HFFc6 (cell line): ENCODE measurements at places on chromosomes 12 and 14.

DNA sequence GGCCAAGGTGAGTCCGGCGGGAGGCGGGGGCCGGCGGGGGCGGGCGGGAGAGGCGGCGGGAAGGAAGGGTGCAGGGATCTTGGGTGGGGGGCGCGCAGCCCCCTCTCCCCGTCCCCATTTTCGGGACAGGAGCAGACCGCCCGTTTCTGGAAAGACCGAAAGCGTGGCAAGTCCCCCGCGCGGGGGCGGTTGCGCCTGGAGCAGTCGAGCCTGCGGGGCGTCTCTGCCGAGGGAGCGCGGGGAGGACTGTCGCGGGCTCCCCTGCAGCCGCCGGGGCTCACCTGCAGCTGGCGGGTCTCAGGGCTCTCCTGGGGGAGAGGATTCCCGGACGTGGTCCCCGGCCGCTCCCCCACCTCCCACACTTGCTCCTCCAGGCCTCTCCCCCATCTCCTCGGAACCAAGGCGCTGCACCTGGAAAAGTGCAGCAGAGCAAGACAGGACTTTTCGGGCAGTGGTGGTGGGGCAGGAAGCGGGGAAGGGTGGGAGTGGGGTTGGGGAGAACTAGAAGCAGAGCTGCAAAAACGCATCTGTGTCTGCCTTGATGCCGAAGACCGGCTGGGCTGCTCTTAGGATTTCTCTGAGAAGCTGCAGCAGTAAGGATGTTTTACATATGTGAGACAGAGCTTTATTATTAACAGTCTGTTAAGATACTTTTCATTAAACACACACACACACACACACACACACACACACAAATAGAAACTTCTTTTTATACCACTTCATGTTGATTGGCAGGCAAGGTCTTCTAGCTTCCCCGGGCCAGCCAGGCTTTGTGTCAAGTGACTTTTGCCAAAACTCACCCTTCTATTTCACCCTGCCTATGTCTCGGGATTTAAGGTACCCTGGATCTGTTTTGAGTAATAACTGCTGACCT is 677 bp downstream of the C12orf75 start:
- DNase-seq: peak; percentile 11

DNA sequence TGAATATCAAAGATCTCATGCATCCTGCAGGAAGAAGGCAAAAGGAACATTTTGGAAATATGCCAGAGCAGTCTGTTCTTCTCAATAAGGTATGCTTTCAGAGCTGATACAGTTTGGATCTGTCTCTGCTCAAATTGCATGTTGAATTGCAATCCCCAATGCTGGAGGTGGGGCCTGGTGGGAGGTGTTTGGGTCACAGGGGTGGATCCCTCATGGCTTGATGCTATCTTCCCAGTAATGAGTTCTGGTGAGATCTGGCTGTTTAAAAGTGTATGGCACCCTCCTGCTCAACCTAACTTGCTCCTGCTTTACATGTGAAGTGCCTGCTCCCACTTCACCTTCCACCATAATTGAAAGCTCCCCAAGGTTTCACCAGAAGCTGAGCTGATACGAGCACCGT is 76.6 kb downstream of the RIN3 start:
- no peak for DNase-seq

DNA sequence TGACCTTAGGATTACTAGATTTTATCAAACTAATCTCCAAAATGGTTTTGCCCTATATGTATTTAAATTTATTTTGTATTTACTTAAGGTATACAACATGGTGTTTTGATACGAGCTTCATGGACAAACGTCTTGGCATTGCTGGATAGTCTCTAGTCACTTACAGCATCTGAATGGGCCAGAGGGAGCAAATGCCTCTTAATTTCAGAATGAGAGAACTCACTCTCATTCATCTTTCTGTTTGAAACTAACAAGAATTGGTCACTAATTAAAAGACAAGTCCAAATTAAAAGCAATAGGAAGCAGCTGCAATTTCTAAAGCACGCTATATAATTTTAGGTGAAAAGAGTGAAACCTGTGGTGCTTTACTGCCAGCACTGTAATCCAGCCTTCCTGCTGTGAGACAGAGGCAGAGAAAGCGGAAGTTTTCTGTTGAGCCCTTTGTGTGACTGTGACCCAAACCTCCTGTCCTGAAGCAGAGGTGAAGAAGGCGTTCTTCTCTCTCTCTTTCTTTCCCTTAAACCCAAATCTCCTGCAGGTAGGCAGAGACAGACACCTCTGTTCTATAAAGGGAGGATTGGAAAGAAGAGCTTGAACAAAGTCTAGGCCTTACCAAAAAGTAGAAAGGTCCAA is 184.6 kb upstream of the NAV3 start:
- no peak for DNase-seq

DNA sequence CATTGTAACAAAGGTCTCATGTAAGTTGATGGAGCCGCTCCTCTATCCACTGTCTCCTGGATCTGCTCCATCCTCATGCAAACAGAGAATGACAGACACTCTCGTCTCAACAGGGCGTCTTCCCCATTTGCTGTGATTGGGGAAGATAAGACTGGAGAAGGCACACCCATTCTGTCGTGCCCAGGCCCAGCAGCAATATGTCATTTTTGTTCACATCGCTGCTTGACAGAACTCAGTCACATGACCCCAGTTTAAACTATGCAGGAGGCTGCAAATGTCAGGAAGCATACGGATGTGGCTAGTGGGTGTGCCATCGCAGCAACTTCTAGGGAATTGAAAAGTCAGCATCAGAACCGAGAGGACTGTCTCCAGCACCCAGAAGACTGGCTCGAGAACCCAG is 290.5 kb downstream of the TMEM132D start:
- no peak for DNase-seq

DNA sequence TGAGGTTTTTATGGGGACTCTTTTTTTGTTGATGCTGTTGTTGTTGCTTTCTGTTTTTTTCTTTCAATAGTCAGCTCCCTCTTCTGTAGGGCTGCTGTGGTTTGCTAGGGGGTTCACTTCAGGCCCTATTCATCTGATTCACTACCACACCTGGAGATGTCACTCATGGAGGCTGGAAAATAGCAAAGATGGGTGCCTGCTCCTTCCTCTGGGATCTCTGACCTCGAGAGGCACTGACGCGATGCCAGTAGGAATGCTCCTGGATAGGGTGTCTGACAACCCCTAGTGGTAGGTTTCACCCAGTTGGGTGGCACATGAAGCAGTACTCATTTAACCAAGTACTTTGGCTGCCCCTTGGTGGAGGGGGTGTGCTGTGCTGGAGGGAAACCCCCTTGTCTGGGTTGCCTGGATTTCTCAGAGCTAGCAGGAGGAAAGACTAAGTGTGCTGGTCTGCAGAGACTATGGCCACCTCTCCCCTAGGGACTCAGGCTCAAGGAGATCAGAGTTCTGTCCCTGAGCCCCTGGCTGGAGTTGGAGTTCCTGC is 745.5 kb downstream of the TMTC2 start:
- DNase-seq: no peak

DNA sequence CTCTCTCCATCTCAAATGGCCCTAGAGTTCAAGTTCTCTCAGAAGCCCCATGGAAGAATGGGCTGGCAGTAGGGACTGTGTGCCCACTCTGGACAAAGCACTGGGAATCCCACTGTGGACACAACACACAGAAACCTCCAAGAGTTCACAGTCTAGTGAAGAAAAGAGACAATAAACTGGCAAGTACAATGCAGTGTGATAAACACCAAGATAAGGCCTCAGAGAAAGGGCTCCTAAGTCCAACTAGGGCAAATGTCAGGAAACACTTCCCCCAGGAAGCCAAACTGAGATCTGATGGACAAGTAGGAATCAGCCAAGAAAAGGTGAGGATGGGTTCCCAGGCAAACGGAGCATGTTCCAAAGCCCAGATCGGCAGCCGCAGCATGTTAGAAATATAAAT is 5.4 kb downstream of the VSIG10 start:
- DNase-seq: no peak
